ENCODE measurements at places on chromosomes 4 and X. TPM values are rescaled to one million over a fixed set of nuclear protein-coding genes. Genes with fewer than 3 reads are reported as not detected.
A peak's percentile ranks its signal among the peaks of the same experiment; 100 is the strongest.

- H3K27ac ChIP-seq, result no peak overlapping the region
- no peak overlapping the region for H3K4me3 ChIP-seq
- no peaks in the 10 kb centered on the region for H3K36me3 ChIP-seq
- H3K4me1 ChIP-seq, result no peaks in the 10 kb centered on the region
These were observed 162.3 kb upstream of the MAOA start for GRCh38 chrX:43493756-43494155.

DNA sequence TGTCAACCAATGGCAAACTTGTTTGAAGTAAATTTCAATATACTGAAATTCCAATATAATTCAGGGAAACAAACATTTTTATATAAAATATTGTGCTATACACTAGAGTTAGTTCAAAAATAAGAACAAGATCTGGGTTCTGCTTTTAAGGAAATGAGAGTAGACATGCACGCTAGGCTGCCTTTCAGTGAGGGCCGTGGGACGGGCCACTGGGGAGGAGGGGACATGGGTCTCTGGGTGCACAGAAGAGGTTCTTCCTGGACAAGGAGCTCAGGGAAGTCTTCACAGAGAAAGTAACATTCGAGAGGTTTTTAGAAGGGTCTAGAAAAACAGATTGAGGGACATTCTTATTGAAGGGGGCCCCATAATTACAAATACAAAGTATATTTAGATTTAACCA, 64.4 kb downstream of the SHROOM3 start:
- H3K4me1 ChIP-seq, result no peaks in the 10 kb centered on the region
- no peak overlapping the region for H3K4me3 ChIP-seq
- H3K27me3 ChIP-seq, result no peaks in the 10 kb centered on the region
- no peaks in the 10 kb centered on the region for H3K36me3 ChIP-seq

DNA sequence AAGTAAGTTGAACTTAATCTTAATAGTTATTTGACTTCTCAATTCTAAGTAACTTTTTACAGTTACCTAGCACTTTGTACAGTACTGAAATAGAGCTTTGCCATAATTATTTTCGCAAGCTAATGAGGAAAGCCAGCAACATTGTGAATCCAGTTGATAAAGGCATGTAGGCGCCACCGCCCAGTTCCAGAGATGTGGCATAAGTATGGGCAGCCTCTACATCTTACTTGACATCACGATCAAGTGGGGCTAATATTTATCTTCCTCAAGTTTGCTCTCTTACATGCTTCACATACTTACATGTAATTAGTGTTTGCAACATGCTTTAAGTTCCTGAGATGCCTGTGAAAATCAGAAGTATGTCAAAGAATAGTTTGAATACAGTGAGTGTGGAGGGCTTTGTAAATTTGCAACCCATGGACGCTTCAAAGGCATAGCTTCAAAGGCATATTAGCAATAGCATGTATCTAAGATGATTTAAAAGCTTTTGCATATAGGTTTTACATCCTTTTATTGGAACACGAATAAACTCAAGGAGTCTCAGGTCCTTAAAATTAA, 34.9 kb upstream of the VCX3B start:
- no peaks in the 10 kb centered on the region for H3K36me3 ChIP-seq
- no peak overlapping the region for H3K27ac ChIP-seq
- H3K4me1 ChIP-seq, result no peaks in the 10 kb centered on the region
- H3K27me3 ChIP-seq, result no peaks in the 10 kb centered on the region
- no peak for DNase-seq

DNA sequence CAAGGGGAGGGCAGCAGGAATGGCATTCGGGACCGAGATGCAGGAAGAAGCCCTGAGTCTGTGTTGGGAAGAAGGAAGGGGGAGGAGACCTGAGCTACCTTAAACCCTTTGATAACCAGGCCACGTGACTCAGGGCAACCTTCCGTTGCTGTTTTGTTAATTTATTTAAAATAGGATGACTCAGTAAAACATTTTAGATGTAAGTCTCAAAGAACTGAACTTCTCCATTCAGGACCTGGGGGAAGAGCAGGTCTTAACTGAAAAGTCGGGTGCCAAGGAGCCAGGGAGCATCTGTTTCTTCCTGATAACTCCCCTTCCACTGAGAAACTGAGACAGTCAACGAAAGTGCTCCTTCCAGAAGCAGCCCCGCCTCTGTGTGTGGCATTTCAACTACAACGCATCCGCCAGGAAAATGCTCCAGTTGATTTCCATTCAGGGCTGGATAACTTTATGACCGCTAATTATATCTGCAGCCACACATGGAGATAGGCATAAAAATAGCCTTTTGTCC, 88.0 kb downstream of the IRF2 start:
- H3K27ac ChIP-seq, result peak overlapping the region; percentile 79
- no peaks in the 10 kb centered on the region for H3K27me3 ChIP-seq
- DNase-seq, result no peak
- peaks cover 10% of the 10 kb centered on the region for H3K4me1 ChIP-seq
- no peak overlapping the region for H3K4me3 ChIP-seq

- H3K27ac ChIP-seq, result no peak overlapping the region
- no peaks in the 10 kb centered on the region for H3K27me3 ChIP-seq
- H3K36me3 ChIP-seq, result no peaks in the 10 kb centered on the region
These were observed 666.8 kb downstream of the PCDH18 start for GRCh38 chr4:136865526-136865925.

- H3K4me1 ChIP-seq, result no peaks in the 10 kb centered on the region
- no peak overlapping the region for H3K4me3 ChIP-seq
These were observed 372.3 kb downstream of the TMA16 start for GRCh38 chr4:163866728-163867315.

Gene NXF2
- not detected for polyA plus RNA-seq

DNA sequence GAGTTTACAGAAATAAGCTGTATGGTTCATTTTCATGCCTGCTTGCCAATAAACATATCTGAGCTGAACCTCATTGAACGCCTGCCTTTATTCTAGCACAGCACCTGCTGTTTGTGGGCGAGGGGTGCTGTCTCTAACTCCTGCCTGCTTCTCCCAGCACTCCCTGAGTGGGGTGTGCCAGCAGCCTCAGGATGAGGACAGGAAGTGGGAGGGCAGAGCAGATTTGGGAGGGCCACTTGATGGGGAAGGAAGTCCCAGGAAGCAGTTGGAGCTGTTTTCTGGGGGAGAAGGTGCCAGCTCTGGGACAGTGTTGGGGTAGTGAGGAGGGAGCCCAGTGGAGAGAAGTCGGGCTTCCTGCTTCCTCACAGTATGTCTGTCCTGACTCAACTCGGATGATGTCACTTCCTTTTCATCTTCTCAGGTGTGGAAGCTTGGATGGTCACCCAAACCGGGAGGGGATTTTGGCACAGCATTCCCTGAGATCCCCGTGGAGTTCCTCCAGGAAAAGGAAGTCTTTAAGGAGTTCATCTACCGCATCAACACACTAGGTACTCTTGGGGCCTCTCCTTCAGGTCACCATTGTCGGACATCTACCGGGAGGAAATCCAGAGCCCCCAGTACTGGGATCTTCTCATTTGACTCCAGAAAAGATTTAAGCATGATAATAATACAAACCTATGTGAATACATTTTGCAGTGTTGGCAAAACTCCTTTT, 29.0 kb upstream of the MSANTD1 start:
- H3K4me1 ChIP-seq, result no peaks in the 10 kb centered on the region
- H3K4me3 ChIP-seq, result no peak overlapping the region
- no peak overlapping the region for H3K27ac ChIP-seq
- no peaks in the 10 kb centered on the region for H3K27me3 ChIP-seq
- no peaks in the 10 kb centered on the region for H3K36me3 ChIP-seq

- no peak overlapping the region for H3K27ac ChIP-seq
- no peak overlapping the region for H3K4me3 ChIP-seq
- no peaks in the 10 kb centered on the region for H3K27me3 ChIP-seq
These were observed 94.4 kb upstream of the TTC29 start for GRCh38 chr4:147039976-147040575.

DNA sequence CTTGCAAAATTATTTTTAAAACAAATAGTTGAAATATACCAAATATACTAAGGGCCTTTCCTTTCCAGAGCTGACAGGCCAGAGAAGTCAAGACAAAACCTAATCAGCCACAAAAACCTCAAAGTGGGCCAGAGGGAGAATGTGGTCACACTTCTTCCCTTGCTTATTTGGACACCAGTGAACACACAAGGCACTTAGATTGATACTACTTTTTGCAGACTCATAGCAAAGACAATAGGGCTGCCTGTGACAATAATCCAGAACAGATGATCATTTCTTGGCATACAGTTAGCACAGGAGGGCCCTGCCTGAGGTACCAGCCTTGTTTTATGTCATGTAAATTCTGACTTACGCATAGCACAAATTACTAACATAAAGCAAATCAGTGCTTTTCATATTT, 215.7 kb upstream of the NEIL3 start:
- no peak overlapping the region for H3K4me3 ChIP-seq
- no peaks in the 10 kb centered on the region for H3K27me3 ChIP-seq
- H3K36me3 ChIP-seq, result no peaks in the 10 kb centered on the region
- H3K4me1 ChIP-seq, result peaks cover 1% of the 10 kb centered on the region
- no peak overlapping the region for H3K27ac ChIP-seq
- no peak for DNase-seq

DNA sequence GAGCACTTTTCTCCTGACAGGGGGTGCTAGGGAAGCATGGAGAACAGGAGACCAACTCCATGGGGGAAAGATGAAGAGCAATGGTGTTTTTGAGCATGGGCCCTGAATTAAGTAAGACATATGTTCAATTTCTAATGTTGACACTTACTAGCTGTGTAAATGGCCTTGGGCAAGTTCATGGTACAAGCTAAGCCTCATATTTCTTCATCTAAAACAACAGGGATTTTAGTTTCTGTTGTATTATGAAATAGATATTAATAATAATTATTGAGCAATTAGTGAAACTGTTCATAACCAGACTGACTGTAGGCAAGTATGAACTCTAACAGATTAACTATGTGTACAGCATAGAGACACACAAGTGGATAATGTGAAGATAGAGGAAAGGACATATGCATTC, 515.0 kb upstream of the FAT1 start:
- no peaks in the 10 kb centered on the region for H3K27me3 ChIP-seq
- H3K4me3 ChIP-seq, result no peak overlapping the region
- DNase-seq, result no peak

GRCh38 chr4:104593019-104593418, 98.3 kb upstream of the CXXC4 start:
- DNase-seq, result no peak
- H3K36me3 ChIP-seq, result no peaks in the 10 kb centered on the region
- no peaks in the 10 kb centered on the region for H3K27me3 ChIP-seq
- no peak overlapping the region for H3K27ac ChIP-seq
- H3K4me1 ChIP-seq, result peaks cover 2% of the 10 kb centered on the region

Gene BTK
- polyA plus RNA-seq, result 0.81 TPM

Gene NR0B1
- polyA plus RNA-seq, result 1.3 TPM

GRCh38 chr4:145716661-145717200, 36.8 kb downstream of the C4orf51 start:
- H3K27me3 ChIP-seq, result no peaks in the 10 kb centered on the region
- no peak overlapping the region for H3K27ac ChIP-seq
- no peaks in the 10 kb centered on the region for H3K36me3 ChIP-seq
- no peak for DNase-seq

DNA sequence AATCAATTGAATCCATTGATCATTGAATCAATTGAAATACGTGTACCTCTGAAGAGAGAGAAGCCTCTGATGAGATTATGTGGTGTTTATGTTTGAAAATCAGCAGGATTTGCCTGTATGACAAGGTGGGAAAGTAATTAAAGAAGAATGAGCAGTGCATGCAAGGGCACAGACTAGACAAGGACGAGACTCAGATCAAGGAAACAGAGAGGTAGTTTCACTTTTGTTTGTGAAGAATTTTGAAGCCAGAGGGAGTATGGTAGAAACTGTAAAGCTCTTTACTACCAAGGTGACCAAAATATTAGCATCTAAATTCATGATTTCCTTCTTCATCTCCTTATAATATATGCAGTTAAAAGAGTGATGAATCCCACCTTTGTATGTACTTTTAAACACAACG, 1830.0 kb upstream of the IGFBP7 start:
- no peaks in the 10 kb centered on the region for H3K4me1 ChIP-seq
- no peak for DNase-seq
- H3K36me3 ChIP-seq, result no peaks in the 10 kb centered on the region
- no peak overlapping the region for H3K4me3 ChIP-seq

Gene F8A1
- polyA plus RNA-seq, result 10.7 TPM

Gene PRDX4
- polyA plus RNA-seq, result 142 TPM

GRCh38 chrX:1835056-1835455, 220.2 kb downstream of the ASMT start:
- no peak overlapping the region for H3K27ac ChIP-seq
- DNase-seq, result no peak
- H3K4me3 ChIP-seq, result no peak overlapping the region
- H3K27me3 ChIP-seq, result no peaks in the 10 kb centered on the region
- no peaks in the 10 kb centered on the region for H3K4me1 ChIP-seq

DNA sequence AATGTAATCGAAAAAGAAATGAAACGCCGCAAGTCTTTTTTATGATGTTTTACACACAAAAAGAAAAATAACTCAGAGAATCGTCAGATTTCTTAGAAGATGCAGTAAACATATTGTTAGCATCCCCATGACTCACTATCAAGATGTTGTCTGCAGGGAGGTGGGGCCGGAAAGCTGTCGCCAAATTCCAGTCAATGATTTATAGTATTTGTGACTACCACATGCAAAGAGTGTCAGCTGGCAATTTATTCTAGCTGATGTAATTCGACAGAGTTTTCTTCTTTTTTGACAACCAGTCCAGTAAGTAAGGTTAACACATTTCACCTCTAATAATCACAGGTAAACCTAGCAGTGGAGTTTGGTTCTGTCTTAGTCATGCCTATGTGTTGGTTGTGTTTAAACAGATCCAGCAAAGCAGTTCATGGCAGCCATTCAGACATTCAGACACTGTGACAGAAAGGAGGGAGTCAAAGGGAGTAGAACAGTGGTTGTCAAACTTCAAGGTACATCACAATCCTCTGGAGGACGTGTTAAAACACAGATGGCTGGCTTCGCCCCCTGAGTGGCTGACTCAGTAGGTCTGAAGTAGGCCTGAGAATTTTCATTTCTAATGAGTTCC, 19.8 kb upstream of the PPP1R2C start:
- no peaks in the 10 kb centered on the region for H3K27me3 ChIP-seq
- no peaks in the 10 kb centered on the region for H3K4me1 ChIP-seq
- H3K36me3 ChIP-seq, result no peaks in the 10 kb centered on the region
- no peak for DNase-seq
- H3K4me3 ChIP-seq, result no peak overlapping the region
- H3K27ac ChIP-seq, result no peak overlapping the region

- H3K27ac ChIP-seq, result peak overlapping the region; percentile 13
- no peak overlapping the region for H3K4me3 ChIP-seq
- H3K4me1 ChIP-seq, result peaks cover 8% of the 10 kb centered on the region
- peak; percentile 73 for DNase-seq
- no peaks in the 10 kb centered on the region for H3K27me3 ChIP-seq
These were observed 69.4 kb downstream of the HMGB2 start for GRCh38 chr4:173264684-173265185.

- no peaks in the 10 kb centered on the region for H3K27me3 ChIP-seq
- no peak overlapping the region for H3K27ac ChIP-seq
- no peaks in the 10 kb centered on the region for H3K36me3 ChIP-seq
- no peaks in the 10 kb centered on the region for H3K4me1 ChIP-seq
- DNase-seq, result no peak
These were observed 64.4 kb downstream of the CXCL13 start for GRCh38 chr4:77669946-77670590.

Gene S100G
- not detected for polyA plus RNA-seq

Gene CYSLTR1
- 0.25 TPM for polyA plus RNA-seq

- no peaks in the 10 kb centered on the region for H3K36me3 ChIP-seq
- no peak overlapping the region for H3K27ac ChIP-seq
- no peak for DNase-seq
- H3K4me1 ChIP-seq, result no peaks in the 10 kb centered on the region
- H3K27me3 ChIP-seq, result no peaks in the 10 kb centered on the region
These were observed 11.7 kb downstream of the LAS1L start for GRCh38 chrX:65522739-65523372.

GRCh38 chr4:114229706-114230105, 250.3 kb upstream of the ARSJ start:
- no peaks in the 10 kb centered on the region for H3K36me3 ChIP-seq
- DNase-seq, result no peak
- H3K4me1 ChIP-seq, result no peaks in the 10 kb centered on the region
- H3K27me3 ChIP-seq, result no peaks in the 10 kb centered on the region

All from ovary (tissue), 10 donors.